Vagina (tissue), 2 donors: ENCODE measurements at places on chromosomes 16 and 17.

DNA sequence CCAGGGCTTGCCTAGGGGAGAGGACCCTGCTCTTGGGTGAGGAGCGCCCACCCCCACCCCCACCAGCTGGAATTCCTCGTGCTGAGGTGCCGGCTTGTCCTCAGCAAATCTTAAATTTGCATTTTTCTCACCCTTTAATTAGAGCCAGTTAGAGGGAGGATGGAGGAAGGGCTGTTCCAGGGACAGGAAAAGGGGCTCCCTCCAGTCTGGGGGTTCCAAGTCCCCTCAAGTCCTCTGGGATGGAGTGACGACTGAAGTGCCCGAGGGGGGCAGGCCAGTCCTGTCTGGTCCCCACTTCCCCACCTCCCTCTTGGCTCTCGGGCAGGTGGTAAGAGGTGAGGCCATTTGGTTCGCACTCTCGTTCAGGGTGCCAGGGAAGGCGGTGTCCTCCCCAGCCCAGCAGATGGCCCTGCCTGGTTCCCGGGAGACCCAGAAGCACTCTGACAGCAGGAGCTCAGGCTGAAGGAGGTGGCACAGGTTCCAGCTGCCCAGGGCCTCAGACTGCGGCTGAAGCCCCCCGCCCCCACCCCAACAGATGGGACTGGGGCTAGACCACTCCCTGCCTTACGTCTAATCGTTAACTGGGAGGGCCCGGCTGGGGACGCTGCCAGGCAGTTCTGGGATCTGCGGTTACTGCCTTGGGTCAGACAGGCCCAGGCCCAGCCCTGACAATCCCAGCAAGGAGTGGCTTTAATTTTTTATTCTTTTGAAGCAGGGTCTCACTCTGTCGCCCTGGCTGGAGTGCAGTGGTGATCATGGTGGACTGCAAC lies 2.2 kb downstream of the RAB26 start:
- no peak for DNase-seq
- H3K27ac ChIP-seq = no peak overlapping the region
- no peak overlapping the region for H3K4me3 ChIP-seq
- H3K4me1 ChIP-seq = peaks cover 72% of the 10 kb centered on the region
- H3K27me3 ChIP-seq = no peaks in the 10 kb centered on the region
- no peaks in the 10 kb centered on the region for H3K36me3 ChIP-seq

- H3K27ac ChIP-seq = no peak overlapping the region
- no peaks in the 10 kb centered on the region for H3K36me3 ChIP-seq
- no peaks in the 10 kb centered on the region for H3K4me1 ChIP-seq
These were observed 16.4 kb upstream of the GLG1 start for GRCh38 chr16:74623214-74623838.

DNA sequence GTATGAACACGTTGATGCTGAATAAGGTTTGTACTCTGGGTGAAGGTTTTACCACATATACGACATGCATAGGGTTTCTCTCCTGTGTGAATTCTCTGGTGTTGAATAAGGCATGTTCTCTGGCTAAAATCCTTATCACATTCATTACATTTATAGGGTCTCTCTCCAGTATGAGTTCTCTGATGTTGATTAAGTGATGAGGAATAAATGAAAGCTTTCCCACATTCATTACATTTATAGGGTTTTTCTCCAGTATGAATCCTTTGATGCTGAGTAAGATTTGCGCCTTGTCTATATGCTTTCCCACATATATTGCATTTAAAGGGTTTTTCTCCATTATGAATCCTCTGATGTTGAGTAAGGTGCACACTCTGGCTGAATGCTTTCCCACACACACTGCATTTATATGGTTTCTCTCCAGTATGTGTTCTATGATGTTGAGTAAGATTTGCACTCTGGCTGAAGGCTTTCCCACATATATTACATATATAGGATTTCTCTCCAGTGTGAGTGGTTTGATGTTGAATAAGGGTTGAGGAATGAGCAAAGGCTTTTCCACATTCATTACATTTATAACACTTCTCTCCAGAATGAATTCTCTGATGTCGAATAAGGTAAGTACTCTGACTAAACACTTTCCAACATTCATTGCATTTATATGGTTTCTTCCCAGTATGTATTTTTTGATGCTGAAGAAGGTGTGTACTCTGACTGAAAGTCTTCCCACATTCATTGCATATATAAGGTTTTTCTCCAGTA lies 16.9 kb downstream of the ZNF287 start:
- no peaks in the 10 kb centered on the region for H3K4me1 ChIP-seq
- H3K27ac ChIP-seq = no peak overlapping the region
- no peaks in the 10 kb centered on the region for H3K27me3 ChIP-seq
- DNase-seq = no peak
- H3K4me3 ChIP-seq = no peak overlapping the region

GRCh38 chr16:63568164-63568563 lies 1531.9 kb upstream of the CDH8 start:
- H3K4me1 ChIP-seq = no peaks in the 10 kb centered on the region
- no peak for DNase-seq
- no peaks in the 10 kb centered on the region for H3K36me3 ChIP-seq

DNA sequence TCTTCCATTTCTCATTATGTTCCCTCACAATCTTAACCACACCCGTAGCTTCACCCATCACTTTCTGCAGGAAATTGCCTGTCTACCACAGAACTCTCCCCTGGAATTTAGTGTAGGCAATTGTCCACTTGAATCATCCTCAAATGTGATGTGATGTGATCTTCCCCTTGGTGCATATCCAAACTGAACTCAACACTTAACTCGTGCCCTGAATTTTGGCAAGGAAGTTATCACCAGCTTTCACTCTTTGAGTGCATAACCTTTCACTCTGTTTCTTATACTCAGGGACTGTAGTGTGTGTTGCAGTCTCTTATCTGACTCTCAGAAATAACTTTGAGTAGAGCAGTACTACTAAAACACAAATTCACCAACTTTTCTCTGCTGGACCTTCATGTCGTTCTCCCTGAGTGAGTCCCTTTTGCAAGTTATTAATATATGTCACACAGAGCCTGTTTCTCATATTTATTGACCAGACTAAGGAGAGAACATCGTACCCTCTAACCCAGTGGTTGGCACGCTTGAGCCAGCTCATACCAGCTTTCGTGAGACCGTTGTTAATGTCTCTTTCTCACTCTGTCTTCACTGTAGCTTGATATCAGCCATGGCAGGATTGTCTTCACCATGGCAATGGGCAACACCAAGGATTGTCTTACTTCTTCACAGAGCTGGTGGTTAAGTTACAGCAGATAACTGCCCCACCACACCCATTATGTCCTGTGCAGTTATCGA lies 558.9 kb upstream of the HSBP1 start:
- H3K36me3 ChIP-seq = no peaks in the 10 kb centered on the region
- no peaks in the 10 kb centered on the region for H3K27me3 ChIP-seq
- no peak overlapping the region for H3K4me3 ChIP-seq
- no peak overlapping the region for H3K27ac ChIP-seq
- DNase-seq = no peak

- no peaks in the 10 kb centered on the region for H3K4me1 ChIP-seq
- H3K36me3 ChIP-seq = no peaks in the 10 kb centered on the region
- H3K27me3 ChIP-seq = no peaks in the 10 kb centered on the region
- H3K27ac ChIP-seq = no peak overlapping the region
- H3K4me3 ChIP-seq = no peak overlapping the region
These were observed 59.5 kb downstream of the ZNF778 start for GRCh38 chr16:89277049-89277448.

GRCh38 chr17:70295329-70295728 lies 126.0 kb downstream of the KCNJ2 start:
- H3K4me3 ChIP-seq = no peak overlapping the region
- no peak overlapping the region for H3K27ac ChIP-seq
- DNase-seq = no peak
- H3K27me3 ChIP-seq = no peaks in the 10 kb centered on the region

DNA sequence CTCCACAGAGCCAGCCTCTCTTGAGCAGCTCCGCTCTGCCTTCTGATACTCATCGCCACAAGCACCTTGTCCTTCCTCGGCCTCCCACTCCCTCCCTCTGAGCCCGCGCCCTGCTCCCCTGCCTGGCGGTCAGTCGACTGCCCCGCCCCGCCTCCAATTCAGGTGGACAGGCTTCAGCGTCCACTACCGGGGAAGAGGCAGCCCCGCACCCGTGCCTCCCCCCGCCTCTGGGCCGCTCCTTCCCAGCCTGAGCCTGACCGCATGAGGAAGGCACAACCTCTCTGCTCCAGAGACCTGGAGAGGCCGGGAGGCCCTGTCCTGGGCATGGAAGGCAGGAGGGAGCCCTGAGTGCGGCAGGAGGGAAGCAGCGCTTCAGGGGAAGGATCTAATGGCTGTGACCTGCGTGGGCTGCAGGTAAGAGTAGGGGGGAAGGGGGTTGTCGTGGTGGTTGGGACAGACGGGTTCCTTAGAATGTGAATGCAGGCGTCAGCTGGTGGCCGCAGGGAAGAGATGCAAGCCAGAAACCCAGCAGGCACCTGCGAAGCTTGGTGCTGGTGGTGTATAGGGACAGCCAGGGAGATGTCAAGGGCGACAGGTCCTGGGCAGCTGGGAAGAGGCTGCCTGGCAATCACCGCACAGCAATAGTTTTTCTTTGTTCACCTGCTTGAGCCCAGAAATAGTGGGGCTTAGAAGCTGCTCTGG lies 3.0 kb upstream of the SLC6A4 start:
- no peak for DNase-seq
- H3K27me3 ChIP-seq = no peaks in the 10 kb centered on the region
- no peaks in the 10 kb centered on the region for H3K36me3 ChIP-seq
- peaks cover 30% of the 10 kb centered on the region for H3K4me1 ChIP-seq

DNA sequence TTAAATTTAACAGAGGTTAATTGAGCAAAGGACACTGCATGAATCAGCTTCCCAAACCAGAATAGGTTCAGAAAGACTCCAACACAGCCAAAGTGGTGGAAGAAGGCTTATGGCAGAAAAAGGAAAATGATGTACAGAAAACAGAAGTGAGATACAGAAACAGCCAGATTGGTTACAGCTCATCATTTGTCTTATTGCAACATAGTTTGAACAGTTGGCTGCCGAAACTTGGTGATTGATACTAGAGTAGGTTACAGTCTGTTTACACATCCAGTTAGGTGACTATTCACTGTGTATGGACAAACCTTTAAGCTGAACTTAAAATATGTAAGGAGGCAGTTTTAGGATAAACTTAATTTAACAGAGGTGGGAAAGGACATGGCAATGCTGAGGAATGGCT lies 18.3 kb downstream of the TMEM100 start:
- no peak overlapping the region for H3K4me3 ChIP-seq
- H3K27me3 ChIP-seq = no peaks in the 10 kb centered on the region
- no peaks in the 10 kb centered on the region for H3K36me3 ChIP-seq
- peaks cover 14% of the 10 kb centered on the region for H3K4me1 ChIP-seq
- DNase-seq = no peak

DNA sequence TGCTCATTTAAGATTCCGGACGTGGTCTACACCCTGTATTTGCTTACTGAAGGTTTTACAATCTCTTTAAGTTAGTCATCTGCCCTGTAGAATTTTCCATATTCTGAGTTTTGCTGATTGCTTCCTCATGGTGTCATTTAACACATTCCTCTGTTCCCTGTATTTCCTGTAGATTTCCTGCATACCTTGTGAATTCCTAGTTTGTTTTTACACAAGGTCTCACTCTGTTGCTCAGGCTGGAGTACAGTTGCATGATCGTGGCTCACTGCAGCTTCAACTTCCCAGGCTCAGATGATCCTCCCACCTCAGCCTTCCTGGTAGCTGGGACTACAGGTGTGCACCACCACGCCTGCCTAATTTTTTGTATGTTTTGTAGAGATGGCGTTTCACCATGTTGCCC lies 66.8 kb downstream of the CMIP start:
- no peaks in the 10 kb centered on the region for H3K36me3 ChIP-seq
- H3K4me1 ChIP-seq = peaks cover 39% of the 10 kb centered on the region
- DNase-seq = no peak

DNA sequence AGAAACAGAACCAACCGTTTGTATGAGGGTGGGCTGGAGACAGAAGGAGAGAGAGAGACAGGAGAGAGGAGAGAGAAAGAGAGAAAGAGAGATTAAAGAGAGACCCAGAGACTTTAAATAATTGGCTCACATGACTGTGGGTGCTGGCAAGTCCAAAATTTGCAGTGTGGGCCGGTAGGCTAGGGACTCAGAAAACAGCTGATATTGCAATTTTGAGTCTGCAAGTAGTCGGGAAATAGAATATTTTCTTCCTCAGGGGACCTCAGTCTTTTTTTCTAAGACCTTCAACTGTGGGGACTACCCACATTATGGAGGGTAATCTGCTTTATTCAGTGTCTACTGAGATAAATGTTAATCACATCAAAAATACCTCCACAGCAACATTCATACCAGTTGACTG lies 1439.0 kb downstream of the CDH11 start:
- H3K27ac ChIP-seq = no peak overlapping the region
- H3K27me3 ChIP-seq = no peaks in the 10 kb centered on the region

DNA sequence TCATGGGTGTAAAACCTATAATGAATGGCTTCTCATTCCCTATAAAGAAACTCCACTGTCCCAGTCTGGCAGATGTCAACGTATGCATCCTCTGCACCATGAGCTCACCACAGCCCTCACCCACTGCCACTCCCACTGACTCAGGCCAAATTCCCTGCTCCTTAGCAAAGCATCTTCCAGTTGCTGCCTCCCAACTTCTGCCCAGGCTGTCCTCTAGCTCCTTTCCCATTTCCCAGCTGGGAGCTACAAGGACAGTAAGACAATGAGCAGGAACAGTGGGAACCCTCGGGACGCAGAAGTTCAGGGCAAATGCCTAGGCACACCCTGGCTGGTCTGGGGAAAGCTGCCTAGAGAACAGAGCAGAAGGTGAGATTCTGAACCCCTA lies 9.1 kb upstream of the THAP11 start:
- H3K27ac ChIP-seq = peak overlapping the region; percentile 24
- peak overlapping the region; percentile 70 for H3K4me3 ChIP-seq
- H3K4me1 ChIP-seq = peaks cover 20% of the 10 kb centered on the region
- H3K27me3 ChIP-seq = no peaks in the 10 kb centered on the region

DNA sequence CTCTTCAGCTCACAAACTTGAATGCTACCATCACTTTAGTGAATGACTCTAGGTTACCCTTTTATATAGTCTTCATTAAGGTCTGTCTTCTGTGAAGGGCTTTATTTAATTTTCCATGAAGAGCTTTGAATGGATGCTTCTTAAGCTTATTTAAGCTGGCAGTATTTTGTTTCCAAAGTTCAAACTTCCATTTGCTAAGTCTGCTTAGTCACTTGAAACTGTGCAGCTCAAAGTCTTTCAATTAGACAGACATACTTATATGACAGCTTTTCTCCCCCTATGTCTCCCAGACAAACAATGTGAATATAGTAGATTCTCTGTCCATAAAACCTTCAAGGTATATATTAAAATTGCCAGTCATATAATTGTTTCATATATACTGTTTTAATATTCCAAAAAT lies 23.5 kb downstream of the TXNDC11 start:
- H3K27ac ChIP-seq = no peak overlapping the region
- H3K4me1 ChIP-seq = peaks cover 14% of the 10 kb centered on the region
- H3K36me3 ChIP-seq = peaks cover 44% of the 10 kb centered on the region
- DNase-seq = no peak
- no peaks in the 10 kb centered on the region for H3K27me3 ChIP-seq
- H3K4me3 ChIP-seq = no peak overlapping the region

GRCh38 chr16:79843631-79844043 lies 243.1 kb upstream of the MAF start:
- H3K4me3 ChIP-seq = no peak overlapping the region
- no peak for DNase-seq
- H3K27me3 ChIP-seq = no peaks in the 10 kb centered on the region
- peaks cover 41% of the 10 kb centered on the region for H3K4me1 ChIP-seq
- no peaks in the 10 kb centered on the region for H3K36me3 ChIP-seq

GRCh38 chr17:8257801-8258200 lies 8.7 kb downstream of the PFAS start:
- no peaks in the 10 kb centered on the region for H3K36me3 ChIP-seq
- H3K27ac ChIP-seq = no peak overlapping the region
- no peaks in the 10 kb centered on the region for H3K4me1 ChIP-seq
